ENCODE measurements at places on chromosomes 12 and 14.

DNA sequence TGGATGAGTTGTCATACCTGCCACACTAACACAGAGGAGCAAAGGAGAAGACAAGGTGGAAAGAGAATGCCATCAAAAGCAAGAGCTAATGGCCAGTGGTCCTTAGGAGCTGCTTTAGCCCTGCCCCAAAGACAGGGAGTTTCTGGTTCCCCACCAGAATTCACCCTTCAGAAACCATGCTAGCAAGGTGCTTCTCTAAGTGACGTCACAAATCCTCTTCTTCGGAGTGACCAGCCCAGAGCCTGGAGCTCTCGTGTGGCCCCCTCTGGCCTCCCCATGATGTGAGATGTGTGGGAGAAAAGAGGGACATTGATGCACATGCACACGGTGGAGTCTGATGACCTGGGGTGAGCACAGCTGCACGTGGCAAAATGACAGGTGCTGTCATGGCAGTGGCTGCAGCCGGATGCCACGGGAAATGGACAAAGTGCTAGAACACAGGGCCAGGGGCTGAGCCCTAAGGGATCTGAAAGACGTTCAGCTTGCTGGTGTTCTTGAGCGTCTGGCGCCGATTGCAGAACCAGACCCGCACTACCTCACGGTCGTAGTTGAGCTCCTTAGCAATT lies 16.9 kb upstream of the TFCP2 start:
- DNase-seq = no peak

DNA sequence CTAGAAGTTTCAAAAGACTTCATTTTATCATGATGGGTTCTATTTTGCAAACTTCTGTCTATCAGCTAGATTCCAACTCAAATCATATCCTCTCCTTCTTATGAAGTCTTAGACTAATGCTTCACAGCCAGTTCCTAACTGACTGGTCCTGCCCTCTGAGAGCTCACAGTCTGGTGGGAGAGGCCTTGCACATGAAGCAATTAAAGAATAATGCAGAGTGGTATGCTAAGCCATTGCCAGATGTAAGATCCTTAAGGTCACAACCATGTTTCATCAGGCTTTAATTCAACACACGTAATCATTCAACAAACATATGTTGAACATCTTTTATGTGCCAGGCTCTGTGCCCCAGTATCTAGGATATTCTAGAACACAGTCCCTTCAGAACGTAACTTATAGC lies 125.8 kb upstream of the TMPO start:
- no peak for DNase-seq

GRCh38 chr12:101855364-101855884 lies 22.0 kb upstream of the DRAM1 start:
- DNase-seq = no peak

GRCh38 chr12:53929527-53929926 lies 9.1 kb upstream of the HOXC13 start:
- no peak for DNase-seq

GRCh38 chr14:71711619-71712018 lies 220.6 kb upstream of the RGS6 start:
- DNase-seq = peak; percentile 21

- no peak for DNase-seq
Measured at GRCh38 chr12:57091638-57092528, 3.0 kb downstream of the NAB2 start.

DNA sequence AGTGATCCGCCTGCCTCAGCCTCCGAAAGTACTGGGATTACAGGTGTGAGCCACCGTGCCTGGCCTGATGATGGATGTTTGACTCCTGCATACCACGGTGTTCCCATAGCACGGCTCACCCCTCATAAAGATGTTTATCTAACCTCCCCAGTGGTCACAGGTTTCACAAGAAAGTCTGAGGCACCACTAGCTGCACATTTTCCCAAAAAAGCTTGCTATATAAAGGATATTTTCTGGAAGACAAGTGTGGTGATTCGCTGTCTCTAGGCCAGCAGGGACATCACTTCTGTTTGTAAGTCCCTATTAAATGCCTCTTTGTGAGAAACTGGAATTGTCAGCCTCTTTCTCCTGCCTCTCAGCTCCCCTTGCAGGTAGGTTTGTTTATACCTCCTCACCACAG lies 18.3 kb downstream of the PLEK2 start:
- DNase-seq = no peak

DNA sequence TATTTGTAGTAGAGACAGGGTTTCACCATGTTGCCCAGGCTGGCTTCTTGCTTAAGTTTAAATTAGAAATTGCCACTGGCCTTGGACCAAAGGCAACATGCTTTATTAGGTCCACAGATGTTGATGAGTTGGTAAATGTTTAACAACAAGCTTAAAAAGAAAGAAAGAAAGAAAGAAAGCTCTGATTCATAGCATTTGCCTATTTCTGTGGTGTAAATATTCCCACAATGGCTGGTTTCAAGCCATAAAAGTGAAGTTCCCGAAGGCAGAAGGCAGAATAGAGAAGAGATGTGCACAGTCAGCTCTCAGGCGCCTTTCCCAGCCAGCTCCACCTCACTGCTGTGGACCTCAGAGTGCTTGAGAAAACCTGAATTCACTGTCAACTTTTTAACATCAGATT lies 26.4 kb downstream of the KCNK13 start:
- DNase-seq = no peak

DNA sequence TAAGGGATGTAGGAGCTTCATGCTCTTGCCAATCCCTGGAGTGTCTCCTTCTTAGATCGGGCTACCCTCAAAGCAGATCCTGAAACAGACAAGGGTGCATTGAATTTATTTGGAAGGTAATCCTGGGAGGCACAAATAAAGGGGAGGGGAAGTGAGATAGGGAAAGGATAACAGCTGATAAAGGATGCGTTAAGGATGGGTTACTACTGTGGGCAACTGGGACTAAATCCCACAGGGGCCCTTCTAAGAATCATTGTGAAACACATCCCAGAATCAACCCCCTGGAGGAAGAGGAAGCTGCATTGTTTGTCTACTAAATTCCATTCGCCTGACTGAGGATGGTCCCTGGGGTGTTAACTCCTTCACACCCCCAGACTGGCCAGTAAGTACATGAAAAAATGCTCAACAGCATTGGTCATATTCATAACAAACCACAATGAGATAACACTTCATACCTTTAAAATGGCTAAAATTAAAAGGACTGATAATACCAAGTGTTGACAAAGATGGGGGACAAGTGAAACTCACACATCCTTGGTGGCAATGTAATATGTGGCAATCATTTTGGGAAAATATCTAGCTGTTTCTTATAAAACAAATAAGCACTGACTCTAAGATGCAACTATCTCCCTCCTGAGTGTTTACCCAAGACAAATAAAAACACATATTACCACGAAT lies 37.0 kb upstream of the CMKLR1 start:
- DNase-seq = no peak
